ENCODE measurements at places on chromosomes 12 and 14.

- DNase-seq = no peak
Measured at GRCh38 chr12:109113661-109114321, 2.6 kb upstream of the ACACB start.

- no peak for DNase-seq
Measured at GRCh38 chr14:57485635-57486034, 8.0 kb downstream of the CCDC198 start.

DNA sequence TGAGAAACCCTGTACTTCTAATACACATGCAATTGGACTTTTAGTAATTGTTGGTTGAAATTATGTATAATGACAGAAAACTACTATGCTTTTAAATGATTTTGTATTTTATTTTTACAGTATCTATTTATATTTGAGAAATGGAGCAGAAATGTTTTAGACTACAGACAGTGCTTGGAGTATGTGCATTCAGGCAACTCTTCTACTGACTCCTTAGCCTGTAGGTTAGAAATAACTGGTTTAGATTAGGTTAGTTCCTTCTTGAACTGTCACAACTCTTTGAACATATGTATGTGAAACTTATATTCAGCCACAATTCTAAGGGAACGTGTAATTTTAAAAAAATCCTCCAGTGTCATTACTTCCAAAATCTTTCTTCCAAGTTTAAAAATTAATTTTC lies 1.7 kb downstream of the FGFR1OP2 start:
- no peak for DNase-seq

DNA sequence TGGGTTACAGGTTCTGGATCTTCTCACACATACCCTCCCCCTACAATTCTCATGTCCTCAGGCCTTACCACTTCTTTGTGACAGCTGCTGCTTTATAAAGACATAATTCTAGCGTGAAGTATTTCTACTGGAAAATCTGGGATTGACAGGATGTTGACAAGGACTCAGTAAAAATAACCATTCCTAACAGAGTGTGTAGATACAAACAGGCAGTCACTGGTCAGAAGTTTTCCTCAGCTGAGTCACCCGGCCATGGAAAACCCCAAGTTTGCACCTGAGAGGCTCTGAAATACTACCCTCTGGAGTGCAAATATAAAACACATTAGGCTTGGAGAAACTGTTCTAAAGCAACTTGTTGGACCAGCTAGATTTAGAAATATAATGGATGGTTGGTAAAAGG lies 54.4 kb downstream of the SPPL3 start:
- no peak for DNase-seq

DNA sequence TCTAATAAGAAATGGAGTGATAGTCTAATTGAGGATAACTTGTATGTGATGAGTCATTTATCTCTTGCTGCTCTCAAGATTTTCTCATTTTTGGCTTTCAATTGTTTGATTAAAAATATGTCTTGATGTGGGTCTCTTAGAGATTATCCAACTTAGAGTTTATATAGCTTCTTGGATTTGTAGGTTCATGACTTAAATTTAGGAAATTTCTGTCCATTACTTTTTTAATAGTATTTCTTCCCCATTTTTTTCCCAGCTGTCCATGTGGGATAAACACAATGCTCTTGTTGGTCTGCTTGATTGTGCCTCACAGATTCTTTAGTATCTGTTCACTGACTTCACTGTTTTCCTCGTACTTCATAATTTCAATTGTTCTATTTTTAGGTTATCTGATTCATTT lies 7.5 kb downstream of the OR6C65 start:
- DNase-seq = no peak

GRCh38 chr12:54369597-54370131 lies 5.4 kb upstream of the GPR84 start:
- DNase-seq = no peak

DNA sequence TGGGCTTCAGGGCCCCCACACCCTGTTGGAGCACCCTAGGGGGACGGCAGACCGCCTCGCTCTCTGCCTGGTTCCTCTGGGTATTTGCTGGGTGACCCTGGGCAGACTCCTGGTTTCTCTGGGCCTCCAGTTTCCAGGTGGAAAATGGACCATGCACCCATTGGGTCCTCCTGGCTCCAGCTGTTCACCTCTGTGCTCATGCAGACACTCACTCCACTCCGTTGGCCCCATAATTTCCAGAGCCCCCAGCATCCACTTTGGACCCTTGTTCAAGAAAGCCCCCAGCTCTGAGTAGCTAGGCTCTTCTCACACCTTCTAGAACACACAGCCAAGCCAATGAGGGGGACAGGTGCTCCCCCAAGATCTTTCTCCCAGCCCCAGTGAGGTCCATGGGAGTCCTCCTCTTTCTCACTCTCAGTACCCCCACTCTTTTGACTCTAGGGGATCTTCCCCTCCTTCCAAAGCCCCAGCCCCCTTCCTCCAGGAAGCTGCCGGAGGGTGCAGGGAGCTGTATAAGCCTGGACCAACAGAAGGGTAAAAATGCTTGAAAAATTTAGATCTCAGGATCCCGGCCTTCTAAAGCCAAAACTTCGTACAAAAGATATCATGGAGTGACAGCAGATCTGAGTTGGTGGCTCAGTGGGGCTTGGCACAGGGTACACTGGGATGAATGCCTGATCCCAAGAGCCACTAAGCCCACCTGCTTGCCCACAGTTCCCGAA lies 174.8 kb upstream of the RTL1 start:
- DNase-seq = no peak

- peak; percentile 35 for DNase-seq
Measured at GRCh38 chr12:124391340-124392261, 96.7 kb downstream of the RFLNA start.

All from activated CD4-positive, alpha-beta T cell treated with anti-CD3 and anti-CD28 coated beads, Interleukin-2, amount 50 U/mL, for 4 hours (primary cell).